AG09319 (cell line): ENCODE measurements at places on chromosomes 13 and 19.

GRCh38 chr19:28171983-28172382 is 1041.0 kb downstream of the UQCRFS1 start:
- DNase-seq: no peak

GRCh38 chr13:77339408-77339807 is 12.5 kb upstream of the MYCBP2 start:
- DNase-seq: no peak

- DNase-seq: no peak
Measured at GRCh38 chr13:54016542-54016941, 987.9 kb downstream of the OLFM4 start.

- no peak for DNase-seq
Measured at GRCh38 chr19:50315773-50316448, 13.3 kb downstream of the KCNC3 start.

GRCh38 chr19:38281811-38282566 is 17.6 kb downstream of the SPINT2 start:
- no peak for DNase-seq

- no peak for DNase-seq
Measured at GRCh38 chr13:106246666-106247188, 288.7 kb downstream of the EFNB2 start.
